GM03348 (cell line): ENCODE measurements at places on chromosomes 3 and 15.

GRCh38 chr3:115789481-115789880, 166.2 kb downstream of the GAP43 start:
- DNase-seq, result no peak

GRCh38 chr3:57169872-57170623, 4.9 kb upstream of the IL17RD start:
- peak; percentile 82 for DNase-seq

GRCh38 chr3:146019508-146019907, 141.5 kb downstream of the PLOD2 start:
- no peak for DNase-seq

- peak; percentile 8 for DNase-seq
These were observed 56.5 kb downstream of the NEK11 start for GRCh38 chr3:131082871-131083863.

DNA sequence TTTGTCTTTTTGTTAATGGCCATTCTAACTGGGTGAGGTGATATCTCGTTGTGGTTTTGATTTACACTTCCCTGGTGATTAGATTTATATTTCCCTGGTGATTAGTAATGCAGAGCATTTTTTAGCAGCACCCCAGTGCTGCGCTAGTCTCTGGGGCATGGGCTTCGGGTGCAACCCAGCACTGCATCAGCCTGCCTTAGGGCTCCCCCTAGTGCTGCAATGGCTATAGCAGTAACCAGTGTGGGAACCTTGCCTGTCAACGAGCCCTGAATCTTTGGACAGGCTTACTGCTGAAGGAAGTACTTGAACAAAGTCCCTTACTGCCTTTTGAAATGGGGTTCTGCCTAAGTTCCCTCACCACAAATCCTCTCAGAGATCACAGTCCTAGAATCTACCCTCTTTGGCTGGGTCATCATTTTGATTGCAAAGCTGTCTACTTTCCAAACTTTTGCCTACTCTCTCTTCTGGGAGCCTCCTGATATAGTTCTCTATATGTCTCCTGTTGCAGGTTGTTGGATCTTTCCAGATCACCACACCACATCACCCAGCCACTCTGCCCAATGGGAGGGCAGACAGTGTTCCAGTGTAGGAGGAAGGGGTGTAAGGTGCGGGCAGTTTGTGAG, 79.2 kb upstream of the CCNL1 start:
- peak; percentile 62 for DNase-seq

DNA sequence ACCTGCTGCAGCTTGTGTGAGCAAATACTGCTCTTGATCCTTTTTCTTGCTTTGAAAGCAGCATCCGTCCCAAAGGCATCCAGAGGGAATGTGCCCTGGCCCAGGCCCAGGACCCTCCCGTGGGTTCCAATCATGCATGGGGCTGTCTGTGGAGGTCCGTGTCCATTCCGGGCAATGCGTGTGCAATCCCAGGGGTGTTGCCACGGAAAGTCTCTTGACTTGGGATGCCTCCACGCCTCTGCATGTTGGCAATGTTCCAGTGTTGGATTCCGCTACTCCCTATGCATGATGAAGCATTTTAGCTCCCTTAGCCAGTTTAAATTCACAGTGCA, 105.7 kb downstream of the SNRPN start:
- DNase-seq, result no peak

- DNase-seq, result no peak
These were observed 17.1 kb upstream of the SNX22 start for GRCh38 chr15:64134345-64134829.

DNA sequence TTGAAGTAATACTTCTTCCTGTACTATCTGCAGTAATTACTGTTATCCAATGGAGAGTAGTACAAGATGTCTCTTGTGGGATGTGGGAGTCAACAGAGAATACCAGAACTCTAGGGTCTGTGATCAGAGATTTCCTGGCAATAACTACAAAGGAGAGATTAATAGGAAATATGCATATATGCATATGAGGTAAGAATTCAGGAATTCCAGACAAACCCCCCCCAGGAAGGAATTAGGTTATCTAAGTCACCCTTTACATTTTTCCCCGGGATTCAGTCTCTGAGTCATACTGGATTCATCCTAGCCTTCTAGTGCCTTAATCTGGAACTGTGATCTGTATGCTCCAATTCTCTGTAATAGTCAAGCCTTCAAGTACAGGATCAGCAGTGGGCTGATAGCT, 49.4 kb downstream of the GTF2E1 start:
- DNase-seq, result peak; percentile 32

DNA sequence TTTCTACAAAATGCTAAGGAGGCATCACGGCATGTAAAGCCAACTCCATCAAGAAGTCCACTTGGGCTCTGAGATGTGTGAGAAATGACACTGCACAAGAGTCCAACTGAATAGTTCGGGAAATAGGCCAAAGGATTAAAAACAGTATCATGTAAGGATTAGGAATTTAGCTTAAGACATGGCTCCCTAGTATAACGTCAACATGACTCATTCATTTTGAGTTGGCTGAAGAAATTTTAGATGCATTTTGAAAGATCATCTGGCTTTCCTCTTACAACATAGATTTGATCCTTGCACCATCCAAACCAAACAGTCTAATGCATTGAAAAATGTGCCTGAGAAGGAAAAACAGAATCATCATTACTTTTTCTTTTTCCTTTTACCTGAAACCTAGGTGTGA, 109.3 kb upstream of the MME start:
- peak; percentile 59 for DNase-seq

DNA sequence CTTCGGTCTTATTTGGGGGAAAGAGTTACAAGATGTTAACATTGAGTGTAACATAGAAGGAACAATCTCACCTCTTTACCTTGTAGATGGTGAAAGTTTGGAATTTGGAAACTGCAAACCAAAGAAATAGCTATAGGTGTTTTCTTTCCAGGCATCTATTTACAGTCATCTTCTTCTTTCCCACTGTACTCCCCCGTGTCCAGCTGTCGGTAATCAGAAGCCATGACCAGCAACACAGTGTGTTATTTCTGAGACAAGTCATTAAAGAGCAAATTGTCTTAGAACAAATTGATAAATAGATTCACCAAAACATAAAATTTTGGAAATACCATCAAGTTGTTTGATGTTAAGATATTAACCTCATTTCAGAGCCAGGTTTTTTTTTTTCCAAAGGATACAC, 590.5 kb upstream of the NAALADL2 start:
- DNase-seq, result no peak

GRCh38 chr3:40718681-40719080, 193.9 kb downstream of the ZNF621 start:
- DNase-seq, result no peak

GRCh38 chr3:132286035-132286434, 31.2 kb upstream of the ACP3 start:
- DNase-seq, result no peak

GRCh38 chr15:78222745-78223395, 11.5 kb downstream of the ACSBG1 start:
- DNase-seq, result no peak

- no peak for DNase-seq
These were observed 39.0 kb downstream of the WHAMM start for GRCh38 chr15:82848241-82848993.

DNA sequence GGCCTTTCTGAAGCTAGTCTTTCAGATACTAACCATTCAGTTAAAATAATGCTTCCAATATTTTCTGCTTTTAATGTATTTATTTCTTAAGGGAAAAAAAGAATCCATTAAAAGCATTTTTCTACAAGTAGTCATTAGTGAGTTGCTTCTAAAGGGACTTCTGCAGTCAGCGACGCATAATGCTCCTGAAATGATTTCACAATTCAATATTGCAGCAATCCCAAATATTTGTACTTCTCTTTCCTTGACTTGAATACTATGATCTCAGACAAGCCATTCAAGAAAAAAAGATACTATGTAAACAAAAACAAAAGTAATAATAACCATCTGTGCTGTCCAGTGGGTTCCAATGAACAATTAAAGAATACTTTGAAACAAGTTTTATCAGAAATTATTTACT, 681.0 kb downstream of the DIPK2A start:
- peak; percentile 45 for DNase-seq

- DNase-seq, result no peak
These were observed 19.7 kb downstream of the ABHD2 start for GRCh38 chr15:89107984-89108383.

- no peak for DNase-seq
These were observed 474 bp downstream of the PRR23B start for GRCh38 chr3:139020036-139020867.

DNA sequence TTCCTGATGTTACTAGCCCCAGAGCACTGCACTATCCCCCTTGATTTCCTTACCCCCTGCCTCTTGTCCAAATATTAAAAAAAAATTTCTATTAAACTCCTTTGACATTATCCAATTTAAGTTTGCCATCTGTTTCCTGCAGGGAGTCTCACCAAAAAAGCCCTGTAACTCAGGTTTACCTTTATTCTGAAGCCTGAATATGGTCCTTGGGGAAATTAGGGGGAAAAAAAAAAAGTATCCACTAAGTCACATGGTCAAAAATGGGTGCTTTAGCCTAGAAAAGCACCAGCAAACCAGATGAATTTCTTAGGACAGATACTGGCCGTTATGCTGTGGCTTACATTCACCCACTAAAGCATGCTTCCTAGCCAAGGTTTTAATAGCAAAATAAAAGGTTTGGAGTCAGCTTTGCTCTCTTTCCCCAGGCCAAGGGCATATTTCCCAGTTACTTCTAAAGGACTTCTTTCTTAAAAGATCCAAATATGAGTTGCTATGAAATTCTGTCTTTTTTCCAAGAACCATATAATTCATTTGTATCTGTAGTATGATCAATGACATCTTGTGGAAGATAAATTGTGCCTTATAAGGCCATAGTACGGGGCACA, 394.9 kb downstream of the LSAMP start:
- DNase-seq, result no peak

DNA sequence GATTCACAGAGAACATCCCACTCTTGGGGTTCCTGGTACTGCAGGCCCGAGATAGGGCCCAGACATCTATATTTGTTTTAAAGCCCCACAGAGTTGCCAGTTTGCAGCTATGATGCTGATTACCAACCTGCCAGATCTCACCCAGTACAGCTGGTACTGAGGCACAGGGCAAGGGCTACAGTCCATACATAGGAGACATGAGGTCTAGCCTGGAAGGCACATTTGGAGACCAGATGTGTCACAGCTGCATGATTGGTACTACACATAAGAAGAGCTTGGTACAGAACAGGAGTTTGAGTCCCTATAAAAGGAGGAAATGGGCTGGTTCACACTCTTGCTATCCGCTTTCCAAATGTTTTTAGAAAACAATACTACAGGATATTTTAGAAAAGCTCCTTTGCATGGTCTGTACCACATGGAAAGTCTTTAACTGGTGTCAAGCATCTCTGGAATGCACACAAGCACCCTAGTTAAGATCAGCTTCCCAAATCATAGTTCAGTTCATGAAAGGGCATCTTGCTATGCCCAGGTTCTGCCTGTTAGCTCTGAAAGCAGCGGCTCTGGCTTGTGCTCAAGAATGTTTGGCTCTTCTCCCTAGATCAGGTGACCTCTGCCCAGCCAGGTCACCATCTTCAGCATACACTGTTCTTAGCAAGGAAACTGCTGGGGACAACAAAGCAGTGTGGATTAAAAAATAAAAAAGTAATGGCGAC, 20.6 kb downstream of the MTMR14 start:
- peak; percentile 30 for DNase-seq

DNA sequence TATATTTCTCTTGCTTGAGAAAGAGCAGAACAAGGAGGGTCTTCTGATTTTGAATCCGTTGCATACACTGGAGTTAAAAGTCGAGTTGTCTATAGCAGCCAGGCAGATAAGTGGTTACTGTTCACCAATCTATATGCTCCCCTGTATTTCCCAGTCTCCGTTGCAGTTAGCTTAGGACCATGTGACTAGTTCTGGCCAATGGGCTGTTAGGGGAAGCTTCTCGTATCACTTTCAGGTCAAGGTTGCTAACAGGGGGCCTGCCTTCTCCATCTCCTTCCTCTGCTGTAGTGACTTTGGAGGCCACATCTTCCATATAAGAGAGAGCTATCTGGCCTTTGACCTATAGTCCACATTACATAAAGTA, 188.5 kb upstream of the KBTBD8 start:
- DNase-seq, result no peak

DNA sequence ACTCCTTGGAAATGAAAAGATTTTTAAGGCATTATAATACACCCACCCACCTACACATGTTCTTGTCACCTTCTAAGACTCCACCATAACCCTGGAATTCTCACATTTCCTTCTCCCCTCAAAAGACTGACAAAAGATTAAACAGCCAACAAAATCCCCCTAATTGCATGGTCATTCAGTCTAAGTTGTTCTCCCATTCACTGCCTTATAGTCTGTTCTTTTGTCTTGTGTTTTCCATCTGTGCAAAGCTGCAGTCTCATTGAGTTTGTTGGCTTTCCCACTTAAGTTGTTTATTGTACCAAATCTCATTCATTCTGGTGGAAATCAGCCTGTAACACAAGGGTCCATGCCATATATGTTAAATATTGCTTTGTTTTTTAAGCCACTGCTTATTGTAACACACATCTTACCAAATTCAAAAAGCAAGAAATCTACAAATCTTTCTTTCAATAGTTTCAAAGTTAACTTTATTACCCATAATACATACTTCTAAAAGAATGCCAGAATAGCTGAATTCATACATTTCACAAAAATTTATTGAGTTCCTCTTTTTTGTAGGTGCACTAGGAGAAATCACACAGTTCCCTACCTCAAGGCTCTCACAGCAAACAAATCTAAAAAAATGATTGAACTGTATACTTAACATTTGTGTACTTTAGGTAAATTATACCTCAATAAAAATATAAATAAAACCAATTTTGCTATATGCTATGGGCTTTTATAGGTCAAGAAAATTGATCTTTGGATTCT, 2.4 kb upstream of the RCN2 start:
- DNase-seq, result no peak

DNA sequence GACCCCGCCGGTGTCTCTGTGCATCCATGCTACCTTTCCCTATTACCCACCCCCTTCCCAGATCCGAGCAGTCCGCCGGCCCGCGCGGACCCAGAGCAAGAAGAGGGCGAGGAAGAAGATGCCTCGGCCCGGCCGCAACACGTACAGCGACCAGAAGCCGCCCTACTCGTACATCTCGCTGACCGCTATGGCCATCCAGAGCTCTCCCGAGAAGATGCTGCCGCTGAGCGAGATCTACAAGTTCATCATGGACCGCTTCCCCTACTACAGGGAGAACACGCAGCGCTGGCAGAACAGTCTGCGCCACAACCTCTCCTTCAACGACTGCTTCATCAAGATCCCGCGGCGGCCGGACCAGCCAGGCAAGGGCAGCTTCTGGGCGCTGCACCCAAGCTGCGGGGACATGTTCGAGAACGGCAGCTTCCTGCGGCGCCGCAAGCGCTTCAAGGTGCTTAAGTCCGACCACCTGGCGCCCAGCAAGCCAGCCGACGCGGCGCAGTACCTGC, 788 bp downstream of the FOXB1 start:
- DNase-seq, result no peak
